A549 treated with Mapracorat at 1 μM for 4 hours (cell line): ENCODE measurements at places on chromosomes 5 and 9. TPM values are rescaled to one million over a fixed set of nuclear protein-coding genes. Genes with fewer than 3 reads are reported as not detected.

INSL4 gene
- total RNA-seq: 13.9 to 20.2 TPM (median 15.8 TPM) in 5 replicates

PRRT1B gene
- total RNA-seq: 0.20 to 0.60 TPM (median 0.35 TPM) in 5 replicates

SHOC1 gene
- total RNA-seq: 0.02 TPM in 1 of 5 replicates, not detected in the others

PANK3 gene
- total RNA-seq: 13.1 to 24.3 TPM (median 22.1 TPM) in 5 replicates

LAMC3 gene
- total RNA-seq: 1.5 to 3.1 TPM (median 2.2 TPM) in 5 replicates

CBY3 gene
- not detected in 5 replicates for total RNA-seq

GRM6 gene
- total RNA-seq: not detected in 5 replicates

TPPP gene
- 5.5 to 8.3 TPM (median 6.9 TPM) in 5 replicates for total RNA-seq

MARCOL gene
- not detected in 5 replicates for total RNA-seq

SPATA31D4 gene
- not detected in 5 replicates for total RNA-seq

DDX4 gene
- total RNA-seq: not detected in 5 replicates

TTC39B gene
- total RNA-seq: 0.91 to 1.5 TPM (median 1.2 TPM) in 5 replicates

FAM200C gene
- 1.3 to 2.2 TPM (median 1.6 TPM) in 5 replicates for total RNA-seq

GM2A gene
- 16.1 to 18.1 TPM (median 17.1 TPM) in 5 replicates for total RNA-seq

TXNDC8 gene
- total RNA-seq: not detected in 5 replicates

TNFSF15 gene
- total RNA-seq: 0.08 to 0.12 TPM (median 0.10 TPM) in 5 replicates

DRD1 gene
- total RNA-seq: 0.08 to 0.18 TPM (median 0.15 TPM) in 5 replicates

PWWP2A gene
- total RNA-seq: 8.3 to 10.7 TPM (median 8.9 TPM) in 5 replicates

ADAMTS2 gene
- total RNA-seq: 0.08 to 0.15 TPM (median 0.10 TPM) in 4 of 5 replicates, not detected in the other

HEMGN gene
- not detected in 5 replicates for total RNA-seq

S1PR3 gene
- 70.4 to 85.7 TPM (median 79.0 TPM) in 5 replicates for total RNA-seq

ZNF618 gene
- 7.9 to 11.2 TPM (median 10.4 TPM) in 5 replicates for total RNA-seq

ATG12 gene
- 47.1 to 56.0 TPM (median 49.6 TPM) in 5 replicates for total RNA-seq

SLC6A3 gene
- total RNA-seq: 0.27 to 0.87 TPM (median 0.61 TPM) in 5 replicates

LCNL1 gene
- total RNA-seq: 0.07 to 0.24 TPM (median 0.10 TPM) in 5 replicates

PCDHGA12 gene
- 0.02 TPM in 1 of 5 replicates, not detected in the others for total RNA-seq

GLRA1 gene
- not detected in 5 replicates for total RNA-seq

TICAM2 gene
- 0.93 to 1.6 TPM (median 1.1 TPM) in 5 replicates for total RNA-seq

LVRN gene
- 0.08 to 0.42 TPM (median 0.09 TPM) in 5 replicates for total RNA-seq

C5orf52 gene
- total RNA-seq: not detected in 5 replicates

GARNL3 gene
- 1.7 to 3.2 TPM (median 1.8 TPM) in 5 replicates for total RNA-seq

CATSPER3 gene
- 0.22 to 0.41 TPM (median 0.37 TPM) in 5 replicates for total RNA-seq
